ENCODE measurements at places on chromosomes 6 and 20. TPM values are rescaled to one million over a fixed set of nuclear protein-coding genes. Genes with fewer than 3 reads are reported as not detected.

GRCh38 chr6:134266776-134267175, 51.1 kb downstream of the SGK1 start:
- DNase-seq, result no peak

- no peak for DNase-seq
Observed at GRCh38 chr6:44477293-44477894, 89.9 kb downstream of the CDC5L start.

The ZNF165 gene
- total RNA-seq, result 2.2 TPM

The TMEM74B gene
- total RNA-seq, result 0.35 TPM

DNA sequence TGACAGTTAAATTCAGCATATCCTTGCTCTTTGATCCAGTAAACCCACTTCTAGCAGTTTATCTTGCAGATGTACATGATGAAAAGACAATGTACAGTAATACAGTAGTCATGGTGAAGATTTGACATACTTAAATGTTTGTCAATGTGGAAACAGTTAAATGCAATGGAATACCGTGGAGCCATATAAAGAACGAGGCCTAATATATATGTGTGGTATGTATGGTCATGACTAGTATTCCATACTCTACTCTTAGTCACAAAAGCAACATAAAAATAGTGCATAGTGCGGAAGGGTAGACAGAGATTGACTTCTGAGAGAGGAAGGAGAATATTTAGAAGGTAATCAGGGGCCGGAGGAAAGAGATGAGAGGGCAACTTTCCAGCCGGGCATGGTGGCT, 70.7 kb upstream of the ARMC2 start:
- no peak for DNase-seq

DNA sequence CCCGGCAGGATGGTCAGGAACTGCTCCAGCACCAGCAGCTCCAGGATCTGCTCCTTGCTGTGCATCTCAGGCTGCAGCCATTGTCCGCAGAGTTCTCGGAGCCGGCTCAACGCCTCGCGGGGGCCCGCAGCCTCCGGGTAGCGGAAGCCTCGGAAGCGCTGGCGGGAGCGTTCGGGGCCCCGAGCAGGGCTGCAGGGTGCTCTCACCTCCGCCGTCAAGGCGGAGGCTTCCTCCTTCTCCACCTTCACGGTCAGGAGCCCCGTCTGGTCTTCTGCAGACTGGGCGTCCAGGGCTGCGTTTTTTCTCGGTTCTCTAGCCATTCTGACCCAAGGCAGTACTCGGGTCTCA, 434 bp downstream of the ZKSCAN4 start:
- DNase-seq, result peak; percentile 24

The PRRT1 gene
- 0.38 TPM for total RNA-seq

The HSPA1L gene
- 2.0 TPM for total RNA-seq

GRCh38 chr6:101597693-101598092, 204.2 kb downstream of the GRIK2 start:
- no peak for DNase-seq

DNA sequence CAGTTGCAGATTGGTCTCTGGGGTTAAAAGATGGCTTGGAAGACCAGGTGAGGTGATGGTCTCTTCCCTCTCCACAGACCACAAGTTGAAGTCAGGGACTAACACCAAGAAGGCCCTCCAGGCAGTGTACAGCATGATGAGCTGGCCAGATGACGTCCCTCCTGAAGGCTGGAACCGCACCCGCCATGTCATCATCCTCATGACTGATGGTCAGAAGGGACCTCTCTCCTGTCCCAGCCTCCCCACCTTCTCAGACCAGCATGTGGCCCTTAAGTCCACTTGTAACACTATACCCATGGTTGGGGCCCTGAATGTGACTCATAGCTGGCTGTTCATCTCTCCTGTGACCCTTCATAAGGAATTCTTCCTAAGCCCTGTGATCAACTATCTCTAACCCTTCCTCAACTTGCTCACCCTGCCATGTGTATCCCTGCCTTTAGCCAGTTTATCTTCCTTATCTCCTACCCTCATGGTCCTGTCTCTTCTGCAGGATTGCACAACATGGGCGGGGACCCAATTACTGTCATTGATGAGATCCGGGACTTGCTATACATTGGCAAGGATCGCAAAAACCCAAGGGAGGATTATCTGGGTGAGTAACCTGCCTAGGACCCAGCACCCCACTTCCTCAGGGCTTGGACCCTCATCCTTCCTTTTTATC, 3.0 kb downstream of the CFB start:
- no peak for DNase-seq

DNA sequence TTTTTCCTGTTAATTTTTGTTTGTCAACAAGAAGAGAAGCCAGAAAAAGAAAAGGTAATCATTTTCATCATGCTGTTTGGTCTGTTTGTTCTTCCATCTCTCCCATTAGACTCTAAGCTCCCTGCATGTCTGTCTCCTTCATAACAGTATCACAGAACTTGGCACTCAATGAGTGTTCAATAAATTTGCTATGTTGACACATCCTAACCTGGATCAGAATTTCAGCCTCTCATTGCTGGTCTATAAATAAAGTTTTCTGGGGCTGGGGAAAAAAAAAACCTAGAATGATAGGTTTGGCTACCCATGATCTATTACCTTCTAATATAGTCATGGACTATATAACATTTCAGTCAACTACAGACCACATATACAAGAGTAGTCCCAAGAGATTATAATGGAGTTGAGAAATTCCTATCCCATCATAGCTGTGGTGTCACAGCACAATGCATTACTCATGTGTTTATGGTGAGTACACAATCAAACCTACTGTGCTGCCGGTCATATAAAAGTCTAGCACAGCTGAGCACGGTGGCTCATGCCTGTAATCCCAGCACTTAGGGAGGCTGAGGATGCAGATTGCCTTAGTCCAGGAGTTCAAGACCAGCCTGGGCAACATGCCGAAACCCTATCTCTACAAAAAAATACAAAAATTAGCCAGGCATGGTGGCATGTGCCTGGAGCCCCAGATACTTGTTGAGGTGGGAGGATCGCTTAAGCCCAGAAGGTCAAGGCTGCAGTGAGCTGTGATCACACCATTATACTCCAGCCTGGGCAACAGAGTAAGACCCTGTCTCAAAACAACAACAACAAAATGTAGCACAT, 5.9 kb downstream of the NUDT3 start:
- no peak for DNase-seq

The BMP6 gene
- total RNA-seq, result 2.6 TPM

The MYLK4 gene
- total RNA-seq, result 0.88 TPM

The NRSN1 gene
- total RNA-seq, result not detected

DNA sequence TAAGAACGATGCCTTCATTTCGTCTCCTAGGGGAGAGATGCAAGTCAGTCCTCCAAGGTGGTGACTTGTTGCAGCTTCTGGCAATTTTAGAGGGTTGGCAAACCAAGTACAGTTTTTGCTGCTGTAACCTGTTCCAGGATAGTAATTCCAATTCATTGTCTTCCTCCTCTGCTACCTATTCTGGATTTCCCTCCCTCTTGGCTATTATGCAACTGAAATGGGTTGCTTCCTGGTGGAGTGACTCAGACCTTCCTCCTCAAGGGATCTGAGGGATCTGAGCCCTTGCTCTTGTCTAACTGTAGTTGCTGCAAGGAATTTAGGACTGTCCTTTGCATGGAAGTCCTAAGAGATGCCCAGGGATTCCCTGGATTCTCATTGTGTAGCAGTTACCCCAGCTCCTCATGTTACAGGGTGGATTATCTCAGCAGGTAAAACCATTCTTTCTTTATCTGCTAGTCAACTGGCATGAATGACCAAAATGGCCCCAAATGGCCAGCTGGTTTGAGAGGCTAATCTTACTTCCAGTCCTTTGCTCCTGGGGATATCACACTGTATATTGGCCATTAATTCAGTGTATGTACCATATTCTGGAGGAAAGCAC, 17.6 kb upstream of the ELMO2 start:
- DNase-seq, result no peak

DNA sequence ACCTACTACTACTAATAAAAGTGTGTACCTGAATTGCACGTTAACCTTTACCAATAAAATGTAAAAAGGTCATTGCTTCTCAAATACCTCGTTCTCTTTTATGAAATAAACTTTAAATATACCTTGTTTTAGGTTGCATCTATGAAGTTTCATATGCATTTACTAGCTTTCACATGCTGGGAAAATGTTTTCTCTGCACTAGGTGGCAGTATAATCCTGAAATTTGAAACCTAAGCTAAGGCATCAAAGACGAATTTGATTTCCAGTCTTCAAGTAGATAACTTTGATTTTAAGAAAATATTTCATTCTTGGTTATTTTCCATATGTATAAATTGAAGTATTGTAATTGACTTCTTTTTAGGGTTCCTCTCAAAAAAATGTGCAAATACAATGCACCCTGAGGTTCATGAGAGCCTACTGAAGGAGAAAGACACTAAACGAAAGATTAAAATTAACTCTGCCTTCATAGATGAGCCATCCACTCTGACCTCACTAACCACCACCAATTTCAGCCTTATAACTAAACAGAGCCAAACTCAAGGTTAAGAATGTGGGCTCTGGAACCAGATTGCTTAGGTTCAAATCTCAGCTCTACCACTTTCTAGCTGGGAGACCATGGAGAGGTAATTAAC, 7.3 kb upstream of the COL9A1 start:
- peak; percentile 49 for DNase-seq

DNA sequence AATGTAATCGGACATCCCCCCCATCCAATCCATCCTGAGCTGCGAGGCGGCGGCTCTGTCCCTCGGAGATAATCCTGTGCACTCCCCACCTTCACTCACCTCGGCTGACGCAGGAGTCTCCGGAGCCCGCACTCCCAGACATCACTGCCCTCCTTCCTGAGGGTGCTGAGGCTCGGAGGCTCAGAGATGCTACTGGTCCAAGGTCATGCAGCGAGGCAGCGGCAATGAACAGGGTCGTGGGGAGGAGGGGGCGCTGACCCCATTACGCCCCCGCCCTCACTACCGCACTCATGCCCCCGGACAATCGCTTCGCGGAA, 485 bp downstream of the ADISSP start:
- no peak for DNase-seq

GRCh38 chr6:169046021-169046420, 207.6 kb downstream of the THBS2 start:
- no peak for DNase-seq

The PAX1 gene
- total RNA-seq, result not detected

The SLA2 gene
- 77.0 TPM for total RNA-seq

DNA sequence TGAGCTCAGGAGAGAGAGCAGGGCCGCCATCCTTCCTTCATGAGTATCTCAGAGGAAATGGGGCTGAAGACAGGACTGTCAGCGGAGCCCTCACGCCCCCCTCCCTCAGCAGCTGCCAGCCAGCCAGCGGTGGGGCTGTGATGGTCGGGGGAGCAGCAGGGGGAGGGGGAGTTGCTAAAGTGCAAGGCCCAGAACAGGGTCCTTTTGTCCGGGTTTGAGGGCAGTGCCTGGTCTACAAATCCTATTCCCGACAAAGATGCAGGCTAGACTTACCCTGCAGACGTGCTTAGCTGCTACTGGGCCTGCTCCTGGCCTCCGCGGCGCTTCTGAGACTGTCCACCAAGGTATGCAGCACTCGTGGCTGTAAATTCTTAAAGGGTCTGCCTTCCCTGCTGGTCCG, 593.4 kb upstream of the CDH4 start:
- no peak for DNase-seq

The PNPLA1 gene
- total RNA-seq, result 3.5 TPM

- no peak for DNase-seq
Observed at GRCh38 chr6:141103246-141103645, 1029.5 kb upstream of the GJE1 start.

DNA sequence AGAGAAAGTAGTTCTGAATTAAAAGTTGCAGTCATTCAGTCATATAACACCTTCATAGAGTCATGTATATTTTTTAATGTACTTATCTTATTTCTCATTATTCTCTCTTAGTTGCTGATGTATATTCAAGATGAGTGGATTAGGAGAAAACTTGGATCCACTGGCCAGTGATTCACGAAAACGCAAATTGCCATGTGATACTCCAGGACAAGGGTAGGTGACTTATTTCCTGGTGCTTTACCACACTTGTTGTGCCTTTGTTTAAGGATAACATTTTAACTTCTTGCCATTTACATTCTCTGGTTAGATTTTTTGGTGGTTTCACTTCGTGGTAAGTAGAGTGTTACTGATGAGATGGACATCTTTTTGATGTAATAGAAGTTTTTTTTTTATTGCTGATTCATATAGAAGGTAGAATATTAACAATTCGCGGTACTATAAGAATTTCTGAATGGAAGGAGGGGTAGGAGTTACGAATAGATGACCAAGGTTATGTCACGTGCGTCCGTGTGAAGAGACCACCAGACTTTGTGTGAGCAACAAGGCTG, 120.5 kb downstream of the NCOA3 start:
- DNase-seq, result no peak

DNA sequence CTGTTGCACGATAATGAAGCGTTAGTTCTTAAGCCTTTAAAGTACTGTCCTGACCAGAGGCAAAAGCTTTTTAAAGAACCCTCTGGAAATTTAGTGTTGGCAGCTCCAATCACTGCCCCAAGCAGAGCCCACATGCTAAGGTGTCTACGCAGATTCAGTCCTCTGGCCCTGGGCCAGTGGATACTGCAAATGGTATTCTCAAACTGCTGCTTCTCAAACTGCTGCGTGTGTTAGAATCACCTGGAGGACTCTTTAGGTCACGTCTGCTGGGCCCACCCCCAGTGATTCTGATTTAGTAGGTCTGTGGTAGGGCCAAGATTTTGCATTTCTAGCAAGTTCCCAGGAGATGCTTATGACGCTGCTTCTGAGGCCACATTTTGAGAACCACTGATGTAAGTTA, 96.0 kb upstream of the CCDC28A start:
- DNase-seq, result no peak

The TCF21 gene
- total RNA-seq, result not detected
